Activated CD4-positive, alpha-beta memory T cell treated with anti-CD3 and anti-CD28 coated beads for 36 hours (primary cell): ENCODE measurements at places on chromosomes 7 and 10.

- peak; percentile 42 for DNase-seq
Observed at GRCh38 chr7:144830024-144830785, 5.6 kb downstream of the TPK1 start.

GRCh38 chr10:3982746-3983442, 197.9 kb upstream of the KLF6 start:
- DNase-seq = no peak

- DNase-seq = no peak
Observed at GRCh38 chr10:77593771-77594470, 43.7 kb downstream of the KCNMA1 start.

DNA sequence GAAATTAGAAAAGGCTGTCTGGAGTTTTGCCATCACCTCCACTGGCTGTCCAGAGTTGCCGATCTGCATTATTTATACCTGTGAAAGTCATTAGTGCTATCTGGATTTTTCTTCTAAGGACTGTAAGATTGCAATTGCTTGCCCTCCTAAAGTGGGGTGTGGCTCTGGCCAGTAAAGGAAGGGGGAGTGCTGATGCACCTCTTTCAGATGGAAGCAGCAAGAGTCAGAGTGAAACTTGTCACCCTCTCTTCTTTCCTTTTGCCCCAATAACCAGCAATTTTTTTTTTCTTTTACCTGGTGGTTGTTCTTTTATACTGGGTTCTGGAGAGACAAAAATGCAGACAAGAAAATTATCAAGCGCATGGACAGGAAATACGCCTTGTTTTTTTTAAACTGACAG, 527.4 kb upstream of the NRP1 start:
- DNase-seq = no peak

GRCh38 chr7:22604246-22604645, 104.3 kb upstream of the STEAP1B start:
- no peak for DNase-seq
